ENCODE measurements at places on chromosomes 1 and 21.
A peak's percentile ranks its signal among the peaks of the same experiment; 100 is the strongest.

GRCh38 chr1:226310245-226310540 lies 1.2 kb upstream of the LIN9 start:
- no peak for DNase-seq

DNA sequence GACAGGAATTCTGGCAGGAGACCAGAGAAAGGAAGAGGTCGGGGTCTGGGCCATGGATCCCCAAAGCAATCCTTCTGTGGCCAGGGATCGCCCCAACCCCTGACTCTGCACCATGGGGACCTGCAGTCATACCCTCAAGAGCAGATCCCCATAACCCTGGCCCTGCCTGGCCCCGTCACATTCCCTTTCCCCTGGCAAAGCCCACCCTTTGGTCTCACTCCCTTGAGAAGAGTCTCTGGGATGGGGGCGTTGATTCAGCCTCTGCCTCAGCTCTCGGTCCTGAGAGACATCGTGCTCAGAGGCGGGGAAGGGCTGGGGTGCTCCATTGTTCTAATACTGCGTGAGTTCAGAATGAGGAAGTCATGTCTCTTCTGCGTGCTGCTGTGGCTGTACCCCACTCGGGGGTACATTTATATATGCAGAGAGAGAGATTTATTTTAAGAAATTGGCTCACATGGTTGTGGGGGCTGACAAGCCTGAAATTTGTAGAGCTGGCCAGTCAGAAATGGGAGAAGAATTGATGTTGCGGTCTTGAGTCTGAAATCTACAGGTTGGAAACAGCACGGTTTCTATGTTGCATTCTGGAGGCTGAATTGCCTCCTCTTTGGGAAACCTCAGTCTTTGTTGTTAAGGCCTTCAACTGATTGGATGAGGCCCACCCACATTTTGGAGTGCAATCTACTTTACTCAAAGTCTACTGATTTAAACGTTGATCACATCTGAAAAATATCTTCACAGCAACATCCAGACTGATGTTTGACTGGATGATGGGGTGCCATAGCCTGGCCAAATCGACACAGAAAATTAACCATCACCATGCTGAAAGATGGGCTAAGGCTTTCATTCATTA lies 4.2 kb upstream of the PADI2 start:
- DNase-seq = no peak

- DNase-seq = no peak
These were observed 569 bp downstream of the KHDC4 start for GRCh38 chr1:155933591-155934096.

DNA sequence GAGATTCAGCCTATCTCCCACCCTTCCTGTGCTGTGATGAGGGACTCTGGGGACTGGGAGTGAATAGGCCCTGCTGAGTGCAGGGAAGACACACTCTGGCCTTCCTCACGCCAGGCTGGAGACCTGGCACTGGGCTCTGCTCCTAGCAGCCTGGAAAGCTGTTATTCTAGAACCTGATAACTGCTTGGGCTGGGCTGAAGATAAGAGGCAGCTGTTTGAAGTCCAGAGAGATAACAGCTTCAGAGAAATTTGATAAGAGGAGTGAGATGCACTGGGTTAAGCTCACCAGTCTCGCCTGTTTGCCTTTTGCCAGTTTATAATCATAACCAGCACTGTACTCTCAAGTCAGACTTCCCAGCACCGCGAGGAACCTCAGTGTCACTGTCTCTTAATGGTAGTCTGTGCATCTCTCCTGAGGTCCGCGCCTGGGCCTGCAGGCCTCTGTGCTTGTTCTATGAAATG lies 46.6 kb upstream of the GPR37L1 start:
- no peak for DNase-seq

GRCh38 chr1:30691480-30691879 lies 31.9 kb downstream of the MATN1 start:
- DNase-seq = no peak

DNA sequence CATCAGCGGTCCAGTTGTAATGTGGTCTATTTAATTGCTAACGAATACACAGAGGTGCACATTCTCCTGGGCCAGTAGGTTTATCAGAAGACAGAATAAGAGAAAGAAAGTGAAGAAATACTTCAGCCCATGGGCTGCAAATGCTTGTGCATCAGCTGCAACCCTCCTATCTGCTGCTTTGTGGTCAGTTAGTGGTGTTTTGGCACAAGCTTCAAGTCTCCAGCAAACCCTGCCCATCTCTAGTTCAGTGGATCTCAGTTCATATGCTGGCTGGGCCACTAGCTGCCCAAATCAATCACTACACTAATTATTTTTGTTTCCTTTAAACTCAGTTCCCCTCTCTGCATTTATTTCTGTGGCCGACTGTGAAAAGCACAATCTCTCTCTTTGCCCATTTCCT lies 124.2 kb downstream of the KCNJ6 start:
- DNase-seq = no peak

DNA sequence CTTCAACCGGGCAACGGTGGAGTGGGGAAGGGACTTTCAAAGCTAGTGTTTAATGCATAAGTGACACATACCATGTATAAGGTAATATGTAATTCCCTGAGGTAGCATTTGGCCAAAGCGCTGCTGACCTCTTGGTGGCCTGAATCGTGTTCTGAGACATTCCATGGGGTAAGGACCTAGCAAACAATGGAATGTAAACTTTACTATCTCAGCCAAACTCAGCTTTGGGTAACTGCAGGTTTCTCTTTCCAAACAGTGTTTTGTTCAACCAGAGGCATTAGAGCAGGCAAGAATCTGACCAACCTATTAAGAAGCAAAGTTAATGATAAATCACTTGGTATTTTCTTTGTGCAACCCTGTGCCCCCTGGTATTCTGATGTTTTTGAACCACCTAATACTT lies 22.0 kb downstream of the TGFB2 start:
- DNase-seq = no peak

DNA sequence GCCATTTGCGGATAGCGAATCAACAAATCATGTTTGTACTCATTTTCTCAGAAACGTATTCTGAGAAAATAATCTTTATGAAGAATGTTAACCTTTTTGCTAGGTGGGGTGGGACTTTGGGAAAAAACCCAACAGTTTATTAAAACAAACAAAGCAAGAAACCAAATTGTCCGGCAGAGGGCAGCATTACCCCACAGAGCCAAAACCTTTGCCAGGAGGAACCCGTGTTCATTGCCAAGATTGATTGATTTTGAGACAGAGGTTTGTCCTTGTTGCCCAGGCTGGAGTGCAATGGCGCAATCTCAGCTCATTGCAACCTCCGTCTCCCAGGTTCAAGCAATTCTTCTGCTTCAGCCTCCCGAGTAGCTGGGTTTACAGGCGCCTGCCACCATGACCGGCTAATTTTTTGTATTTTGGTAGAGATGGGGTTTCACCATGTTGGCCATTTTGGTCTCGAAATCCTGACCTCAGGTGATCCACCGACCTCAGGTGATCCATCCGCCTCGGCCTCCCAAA lies 70.8 kb upstream of the RHOU start:
- peak; percentile 57 for DNase-seq

DNA sequence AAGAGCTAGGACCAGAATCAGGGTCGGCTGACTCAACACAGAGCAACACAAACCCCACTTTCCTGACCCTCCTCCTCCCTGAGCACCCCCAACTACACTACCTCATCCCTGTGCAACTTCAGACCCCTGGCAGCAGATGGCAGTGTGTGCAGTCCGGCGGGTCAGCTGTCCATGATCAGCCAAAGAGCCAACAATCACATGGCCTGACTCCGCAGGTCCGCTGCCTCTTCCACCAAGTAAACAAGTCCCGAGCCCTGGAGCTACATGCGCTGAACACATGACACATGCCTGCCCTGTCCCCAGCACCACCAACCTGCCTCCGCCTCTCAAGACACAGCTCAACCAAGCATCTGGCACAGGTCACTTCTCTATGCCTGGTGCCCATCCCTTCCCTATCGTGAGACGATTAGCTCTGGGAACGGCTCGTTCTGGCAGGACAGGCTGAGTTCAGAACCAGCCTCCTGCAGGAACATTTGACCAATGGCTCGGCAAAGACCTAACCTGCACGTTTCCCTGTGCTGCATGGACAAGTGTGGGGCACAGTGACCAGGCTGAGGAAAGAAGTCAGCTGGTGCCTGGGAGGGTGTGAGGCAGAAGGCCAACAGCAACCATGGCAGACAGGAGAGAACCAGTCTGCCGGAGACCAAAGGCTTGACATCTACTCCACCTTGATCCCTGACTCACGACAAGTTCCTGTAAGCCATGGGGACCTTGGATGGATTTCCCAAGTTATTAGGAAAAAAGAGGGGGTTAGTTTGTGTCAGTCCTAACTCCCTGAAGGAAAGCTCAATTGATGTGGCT lies 60.3 kb downstream of the CD46 start:
- DNase-seq = no peak

GRCh38 chr21:28592205-28592865 lies 400.3 kb downstream of the LTN1 start:
- no peak for DNase-seq

DNA sequence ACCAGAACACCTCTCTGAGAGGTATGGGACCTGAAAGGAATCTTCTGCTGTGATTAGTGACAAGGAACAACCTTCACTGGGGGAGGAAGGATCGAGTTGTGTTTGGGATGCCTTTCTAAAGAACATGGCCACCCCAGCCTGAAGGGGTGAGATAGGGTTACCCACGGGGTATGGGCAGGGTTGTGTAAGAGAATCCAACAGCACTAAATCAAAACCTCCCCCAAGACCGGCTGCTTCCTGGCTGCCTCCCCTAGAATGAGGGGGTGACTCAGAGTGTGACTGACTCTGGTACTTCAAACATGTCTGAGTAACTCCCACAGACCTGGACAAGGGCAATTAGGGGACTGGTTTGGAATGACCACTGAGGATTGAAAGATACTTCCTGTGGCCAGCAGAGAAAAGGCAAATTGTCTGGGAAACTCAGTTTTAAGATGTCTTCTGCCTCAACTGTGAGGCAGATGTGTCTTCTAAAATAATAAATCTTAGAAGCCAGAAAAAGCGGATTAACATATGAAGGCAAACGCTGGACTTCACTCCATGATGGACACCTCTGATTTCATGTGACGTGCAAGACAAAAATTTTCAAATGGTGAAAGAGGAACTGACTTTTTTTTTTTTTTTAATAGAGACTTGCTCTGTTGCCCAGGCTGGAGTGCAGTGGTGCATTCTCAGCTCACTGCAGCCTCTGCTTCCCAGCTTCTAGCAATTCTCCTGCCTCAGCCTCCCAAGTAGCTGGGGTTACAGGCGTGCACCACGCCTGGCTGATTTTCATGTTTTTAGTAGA lies 6.7 kb upstream of the PTPN14 start:
- no peak for DNase-seq

- DNase-seq = no peak
These were observed 88.1 kb upstream of the WARS2 start for GRCh38 chr1:119228335-119229080.

DNA sequence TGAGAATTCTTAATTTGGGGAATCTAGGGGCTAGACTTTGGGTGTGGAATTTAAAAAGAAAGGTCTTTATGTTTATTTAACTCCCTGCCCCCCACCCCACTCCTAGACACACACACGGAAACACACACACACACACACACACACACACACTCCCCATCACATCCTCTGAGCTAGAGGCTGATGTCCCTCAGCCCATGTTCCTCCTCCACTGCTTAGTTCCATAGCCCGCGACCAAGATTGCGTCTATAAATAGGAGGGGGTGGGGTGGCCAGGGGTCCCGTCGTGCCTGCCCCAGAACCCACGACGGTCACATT lies 655 bp upstream of the KIRREL1 start:
- no peak for DNase-seq

DNA sequence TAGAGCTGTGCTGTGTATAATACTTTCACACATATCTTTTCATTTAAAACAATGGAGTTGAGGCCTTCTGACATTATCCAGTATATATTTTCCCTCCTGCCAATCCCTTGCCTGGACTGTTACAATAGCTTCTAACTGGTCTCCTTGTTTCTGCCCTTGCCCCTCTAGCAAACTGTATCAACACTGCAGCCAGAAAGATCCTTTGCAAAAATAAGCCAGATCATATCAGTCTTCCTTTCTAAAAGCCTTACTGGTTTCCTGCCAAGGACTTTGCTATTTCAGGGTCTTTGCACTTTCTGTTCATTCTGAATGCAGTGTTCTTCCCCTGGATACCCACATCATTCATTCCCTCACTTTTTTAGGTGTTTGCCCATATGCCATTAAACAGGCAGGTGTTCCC lies 370.1 kb downstream of the PTBP2 start:
- DNase-seq = no peak

- DNase-seq = peak; percentile 11
These were observed 1.1 kb downstream of the RALGPS2 start for GRCh38 chr1:178726087-178726517.
